ENCODE measurements at places on chromosomes 7 and 10. TPM values are rescaled to one million over a fixed set of nuclear protein-coding genes. Genes with fewer than 3 reads are reported as not detected.

The TACR2 gene
- total RNA-seq: 0.16 TPM

The TCAF2 gene
- 5.8 TPM for total RNA-seq

The VWA2 gene
- total RNA-seq: not detected

The SYT15B gene
- total RNA-seq: 0.73 TPM

The NRCAM gene
- total RNA-seq: 1.9 TPM

The FUOM gene
- total RNA-seq: 129 TPM

GRCh38 chr10:14527915-14528314, 197.2 kb upstream of the FRMD4A start:
- DNase-seq: no peak

GRCh38 chr7:108286290-108286904, 156.2 kb upstream of the LAMB4 start:
- DNase-seq: no peak

- DNase-seq: no peak
Measured at GRCh38 chr7:18552316-18552916, 56.9 kb downstream of the HDAC9 start.

DNA sequence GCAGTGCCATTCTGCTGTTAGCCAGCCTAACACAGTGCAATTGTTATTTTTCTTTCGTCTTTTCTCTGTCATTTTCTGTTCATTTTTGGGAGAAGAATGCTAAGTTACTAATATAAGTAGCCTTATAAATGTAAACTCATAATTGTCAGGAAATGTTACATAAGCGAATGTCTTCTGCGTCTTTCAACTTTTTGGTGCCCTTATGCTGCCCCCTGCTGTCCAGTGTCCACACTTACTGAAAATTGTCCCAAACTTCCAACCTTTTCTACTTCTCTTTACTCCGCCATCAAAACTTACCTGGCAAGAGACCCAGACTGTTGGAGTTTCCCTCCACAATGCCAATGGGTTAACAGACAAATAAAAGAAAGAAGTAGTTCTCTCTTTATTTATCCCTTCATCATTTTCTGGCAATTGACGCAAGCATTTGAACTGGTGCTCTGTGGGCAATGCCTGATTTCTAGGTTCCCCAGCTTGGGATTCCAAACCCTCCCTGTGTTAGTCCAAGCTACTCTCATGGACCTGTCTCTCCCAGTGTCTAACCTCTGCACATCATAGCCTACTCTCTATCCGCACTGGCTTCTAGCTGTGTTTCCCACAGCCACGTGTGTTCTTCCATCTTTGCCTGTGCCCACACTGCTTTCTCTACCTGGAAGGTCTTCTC, 21.0 kb upstream of the EPC1 start:
- DNase-seq: no peak

GRCh38 chr10:60073781-60074656, 167.7 kb upstream of the CCDC6 start:
- no peak for DNase-seq

DNA sequence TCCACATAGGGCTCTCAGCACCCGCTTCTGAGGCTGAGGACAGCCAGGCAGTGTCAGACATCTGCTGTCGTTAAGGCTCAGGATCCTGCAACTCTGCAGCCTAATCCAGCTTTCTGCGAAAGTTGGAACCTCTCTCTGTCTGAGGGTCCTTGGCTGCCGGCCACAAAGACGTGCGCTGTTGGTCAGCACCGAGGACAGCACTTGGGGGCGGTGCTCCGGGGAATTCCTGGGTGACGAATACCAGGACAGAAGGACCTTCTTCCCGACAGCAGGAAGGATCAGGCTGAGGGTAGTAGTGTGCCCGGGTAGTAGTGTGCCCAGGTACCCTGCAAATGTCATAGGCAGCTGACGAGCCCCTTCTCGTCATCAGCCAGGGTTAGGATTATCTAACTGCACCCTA, 16.0 kb upstream of the RASGEF1A start:
- no peak for DNase-seq

- DNase-seq: peak; percentile 30
Measured at GRCh38 chr10:86654411-86655172, at the start of gene OPN4. TSS of gene OPN4 (plus strand) at chr10:86654547. CDS start at chr10:86654784, 237 bp downstream.

- DNase-seq: peak; percentile 57
Measured at GRCh38 chr7:20797462-20798080, 10.9 kb upstream of the SP8 start.

- no peak for DNase-seq
Measured at GRCh38 chr7:99618726-99619125, 2.0 kb downstream of the ZSCAN25 start.

DNA sequence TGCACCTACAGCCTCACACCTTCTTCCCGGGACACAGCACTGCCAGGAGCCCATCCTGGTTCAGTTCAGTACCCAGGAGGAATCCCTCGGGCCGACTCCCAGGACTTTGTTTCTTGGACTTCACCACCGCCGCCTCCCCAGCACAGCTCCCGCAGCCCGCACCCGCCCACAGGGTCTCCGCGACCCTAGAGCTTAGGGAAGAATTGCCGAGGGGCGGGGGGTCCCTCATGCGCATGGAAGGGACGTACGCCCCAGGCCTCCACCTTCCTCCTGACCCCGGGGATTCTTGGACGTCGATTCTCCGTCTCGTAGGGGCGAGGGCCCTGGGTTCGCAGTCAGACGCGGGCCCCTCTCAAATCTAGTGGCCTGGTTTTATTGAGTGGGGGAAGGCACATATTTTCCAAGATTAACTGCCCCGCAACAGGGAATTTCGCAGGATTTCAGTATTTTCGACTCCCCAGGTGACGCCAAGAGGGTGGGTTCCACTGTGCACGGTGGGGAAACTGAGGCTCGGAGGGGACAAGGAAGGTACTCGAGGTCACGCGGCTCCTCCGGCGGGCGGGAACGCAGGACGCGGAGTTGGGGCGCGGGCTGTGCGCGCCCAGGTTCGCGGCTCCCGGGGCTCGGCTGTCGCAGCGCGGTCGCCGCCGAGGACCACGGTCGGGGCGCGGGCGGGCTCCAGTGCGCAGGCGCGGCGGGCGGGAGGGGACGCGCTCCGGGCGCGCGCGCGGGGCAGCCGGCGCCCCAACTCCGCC, at the start of gene ADCY1:
Gene ADCY1, plus strand, starts transcription at position 708 of the 755 bp plus-strand sequence. CDS start 176 bp downstream, outside the sequence.
- DNase-seq: no peak

DNA sequence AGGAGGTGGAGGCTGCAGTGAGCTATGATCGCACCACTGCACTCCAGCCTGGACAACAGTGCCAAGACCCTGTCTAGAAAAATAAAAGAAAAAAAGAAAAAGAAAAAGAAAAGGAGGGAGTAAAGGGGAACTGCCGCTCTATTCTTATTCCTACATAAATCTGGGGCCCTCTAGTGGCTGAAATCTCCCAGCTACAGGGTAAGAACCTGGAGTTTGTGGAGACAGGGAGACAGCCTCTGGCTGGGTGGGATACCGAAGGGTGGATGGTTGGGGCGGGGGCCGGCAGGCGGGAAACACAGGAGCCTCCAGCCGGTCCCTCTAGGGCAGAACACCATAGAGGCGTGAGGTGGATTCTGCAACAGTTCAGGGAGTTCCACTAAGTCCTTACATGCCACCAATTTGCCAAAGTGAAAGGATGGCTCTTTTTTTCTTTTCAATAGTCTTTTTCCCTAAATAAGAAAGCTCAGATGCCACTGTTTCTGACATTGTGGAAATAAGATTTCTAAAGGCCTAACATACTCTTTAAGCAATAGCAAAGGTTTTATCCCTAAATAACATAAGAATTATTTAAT, 117.3 kb downstream of the SVIL start:
- no peak for DNase-seq

DNA sequence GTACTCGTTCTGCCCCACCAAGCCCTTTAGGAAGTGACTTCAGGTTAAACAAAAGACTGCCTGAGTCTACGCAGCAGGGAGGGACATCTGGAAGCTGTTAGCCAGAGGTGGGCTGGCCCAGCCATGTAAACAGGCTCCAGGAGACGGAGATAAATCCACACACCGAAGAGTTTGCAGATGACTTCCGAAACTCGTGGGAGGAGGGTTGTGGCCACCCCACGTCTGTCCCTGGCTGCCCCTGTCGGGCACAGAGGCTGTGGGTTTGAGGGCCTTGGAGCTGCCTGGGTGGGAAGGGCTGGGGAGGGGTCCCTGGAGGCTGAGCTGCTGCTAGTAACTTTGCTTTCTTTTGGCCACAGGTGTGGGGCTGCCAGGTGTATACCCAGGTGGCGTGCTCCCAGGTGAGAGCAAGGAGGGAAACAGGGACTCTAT, 15.6 kb downstream of the ELN start:
- DNase-seq: no peak

- no peak for DNase-seq
Measured at GRCh38 chr10:2342206-2342605, 604.9 kb upstream of the ADARB2 start.

DNA sequence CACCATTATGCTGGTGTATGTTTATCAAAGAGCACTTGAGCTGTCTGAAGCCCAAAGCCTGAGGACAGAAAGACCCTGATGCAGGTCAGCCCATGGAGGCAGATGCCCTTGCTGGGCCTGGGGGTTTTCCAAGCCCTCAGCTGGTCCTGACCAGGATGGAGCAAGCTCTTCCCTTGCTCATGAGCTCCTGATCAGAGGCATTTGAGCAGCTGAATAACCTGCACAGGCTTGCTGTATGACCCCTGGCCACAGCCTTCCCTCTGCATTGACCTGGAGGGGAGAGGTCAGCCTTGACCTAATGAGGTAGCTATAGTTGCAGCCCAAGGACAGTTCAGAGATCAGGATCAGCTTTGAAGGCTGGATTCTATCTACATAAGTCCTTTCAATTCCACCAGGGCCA, 13.0 kb downstream of the AQP1 start:
- peak; percentile 20 for DNase-seq

GRCh38 chr10:59991117-59991516, 84.8 kb upstream of the CCDC6 start:
- DNase-seq: no peak

GRCh38 chr10:128156999-128157755, 31.0 kb upstream of the MKI67 start:
- DNase-seq: peak; percentile 91

- no peak for DNase-seq
Measured at GRCh38 chr10:92486637-92487036, 87.3 kb downstream of the IDE start.

Data from right lobe of liver (tissue), 6 donors.